Glomerular endothelial cell (primary cell): ENCODE measurements at places on chromosomes 13 and 19. TPM values are rescaled to one million over a fixed set of nuclear protein-coding genes. Genes with fewer than 3 reads are reported as not detected.

The PLPP2 gene
- 13.9 and 30.5 TPM in 2 replicates for total RNA-seq

The LACC1 gene
- total RNA-seq = 5.5 and 7.2 TPM in 2 replicates

The SPIB gene
- not detected in 2 replicates for total RNA-seq

The MYPOP gene
- 6.0 and 7.4 TPM in 2 replicates for total RNA-seq

The CEACAM18 gene
- not detected in 2 replicates for total RNA-seq

The SIPA1L3 gene
- total RNA-seq = 36.7 and 64.8 TPM in 2 replicates

The ARRDC5 gene
- total RNA-seq = not detected in 2 replicates

The LILRA2 gene
- total RNA-seq = not detected in 2 replicates

The IGFL1 gene
- total RNA-seq = not detected in 2 replicates

The MEIS3 gene
- total RNA-seq = 0.63 and 1.6 TPM in 2 replicates

The HNRNPUL1 gene
- total RNA-seq = 135 and 217 TPM in 2 replicates

The ICAM4 gene
- 1.8 TPM in 1 of 2 replicates, not detected in the other for total RNA-seq

The CEACAM20 gene
- not detected in 2 replicates for total RNA-seq
